ENCODE measurements at places on chromosomes 13 and 19. TPM values are rescaled to one million over a fixed set of nuclear protein-coding genes. Genes with fewer than 3 reads are reported as not detected.

DNA sequence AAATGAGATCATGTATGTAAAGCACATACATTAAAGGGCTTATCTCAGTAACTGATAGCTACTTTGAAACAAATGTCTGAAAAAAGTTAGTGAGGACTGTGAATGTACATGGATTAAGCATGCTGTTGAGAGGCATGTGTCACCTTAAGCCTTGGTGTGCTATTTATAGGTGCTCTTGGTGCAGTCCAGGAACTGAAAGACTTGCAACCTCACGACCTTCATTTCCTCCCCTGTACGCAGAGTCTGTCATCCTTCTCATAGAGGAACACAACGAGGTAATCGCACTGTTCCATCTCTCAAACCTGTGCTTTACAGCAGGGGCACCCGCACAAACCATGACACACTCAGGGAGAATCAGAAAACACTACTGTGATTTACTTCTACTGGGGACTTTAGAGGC, 65.6 kb downstream of the UFM1 start:
- DNase-seq, result peak; percentile 23

- peak; percentile 91 for DNase-seq
Observed at GRCh38 chr13:48828962-48829411, 146.7 kb upstream of the FNDC3A start.

DNA sequence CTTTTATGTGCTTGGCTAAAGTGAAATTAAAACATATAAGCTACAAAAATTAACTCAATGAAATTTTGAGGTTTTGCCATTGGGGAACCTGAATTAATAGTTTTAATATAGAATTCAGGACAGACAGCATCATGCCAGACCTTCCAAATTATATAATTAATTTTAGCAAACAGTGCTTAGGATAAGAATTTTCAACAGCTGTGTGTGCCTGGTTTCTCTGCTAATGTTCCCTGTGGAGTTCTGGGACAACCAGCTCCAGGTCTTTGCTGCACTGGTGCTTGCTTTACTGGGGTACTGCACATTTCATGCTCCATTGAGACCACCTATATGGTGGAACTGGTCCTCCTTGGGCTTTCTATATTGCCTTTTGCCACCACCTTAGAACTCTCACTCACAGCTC, 199.5 kb downstream of the NDFIP2 start:
- no peak for DNase-seq

GRCh38 chr13:64871742-64872141, 2358.4 kb downstream of the PCDH9 start:
- DNase-seq, result no peak

DNA sequence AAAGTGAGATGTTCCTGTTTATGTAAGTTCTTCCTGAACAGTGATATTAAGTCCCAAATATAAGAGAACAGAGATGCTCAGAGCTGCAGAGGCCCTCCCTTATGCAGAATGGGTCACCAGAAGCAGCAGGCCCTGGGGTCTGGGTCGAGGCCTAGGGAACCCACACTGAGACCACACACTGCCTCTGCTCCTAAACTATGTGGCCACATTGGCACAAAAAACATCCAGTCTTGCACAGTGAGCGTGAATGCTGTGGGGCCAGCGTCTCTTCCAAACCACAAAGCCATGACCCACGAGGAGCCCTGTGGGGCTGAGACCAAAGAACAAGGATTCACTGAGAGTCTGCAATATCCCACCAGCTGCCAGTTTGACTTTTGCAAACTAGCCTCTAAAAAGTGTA, 23.6 kb downstream of the PROZ start:
- DNase-seq, result no peak

DNA sequence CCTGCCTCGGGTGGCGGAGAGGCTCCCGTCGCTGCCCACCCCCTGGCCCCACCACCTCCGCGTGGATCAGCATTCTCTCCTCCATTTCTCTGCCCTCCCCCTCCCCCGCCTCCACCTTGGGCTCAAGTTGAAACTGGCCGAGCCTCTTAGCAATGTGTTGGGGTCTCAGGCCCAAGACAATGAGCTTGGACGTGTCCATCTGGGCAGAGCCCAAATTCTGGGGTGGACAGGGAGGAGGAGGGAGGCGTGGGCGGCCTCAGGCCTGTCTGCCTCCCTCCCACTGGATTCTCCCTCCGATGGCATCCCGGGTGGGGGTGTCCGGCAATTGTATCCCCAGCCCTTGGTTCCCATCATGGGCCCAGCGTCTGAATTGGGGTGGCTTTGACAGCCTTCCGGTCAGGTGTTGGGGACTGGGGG, 1.2 kb downstream of the CELF5 start:
- no peak for DNase-seq

- DNase-seq, result no peak
Observed at GRCh38 chr13:41018602-41018948, 541 bp downstream of the ELF1 start.

- no peak for DNase-seq
Observed at GRCh38 chr19:33960566-33960965, 163.9 kb downstream of the KCTD15 start.

DNA sequence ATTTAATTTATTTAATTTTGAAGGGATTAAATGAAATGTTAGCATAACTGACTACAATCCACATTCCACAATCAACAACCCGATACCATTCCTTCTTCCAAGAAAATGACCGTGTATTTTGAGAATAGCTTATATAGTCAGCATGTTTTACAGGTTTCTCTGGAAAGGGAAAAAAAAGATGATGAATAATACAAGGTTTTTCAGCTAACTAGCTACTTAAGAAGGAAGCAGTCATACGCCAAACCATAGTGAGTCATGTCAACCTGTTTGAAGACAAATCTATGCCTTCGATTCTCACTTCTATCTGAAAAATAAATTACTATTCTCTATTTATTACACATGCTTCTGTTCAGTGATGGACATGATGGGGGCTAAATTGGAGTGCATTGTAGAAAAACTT, 258.6 kb downstream of the EFNB2 start:
- peak; percentile 57 for DNase-seq

GRCh38 chr13:77599351-77599750, 63.8 kb downstream of the SCEL start:
- peak; percentile 7 for DNase-seq

DNA sequence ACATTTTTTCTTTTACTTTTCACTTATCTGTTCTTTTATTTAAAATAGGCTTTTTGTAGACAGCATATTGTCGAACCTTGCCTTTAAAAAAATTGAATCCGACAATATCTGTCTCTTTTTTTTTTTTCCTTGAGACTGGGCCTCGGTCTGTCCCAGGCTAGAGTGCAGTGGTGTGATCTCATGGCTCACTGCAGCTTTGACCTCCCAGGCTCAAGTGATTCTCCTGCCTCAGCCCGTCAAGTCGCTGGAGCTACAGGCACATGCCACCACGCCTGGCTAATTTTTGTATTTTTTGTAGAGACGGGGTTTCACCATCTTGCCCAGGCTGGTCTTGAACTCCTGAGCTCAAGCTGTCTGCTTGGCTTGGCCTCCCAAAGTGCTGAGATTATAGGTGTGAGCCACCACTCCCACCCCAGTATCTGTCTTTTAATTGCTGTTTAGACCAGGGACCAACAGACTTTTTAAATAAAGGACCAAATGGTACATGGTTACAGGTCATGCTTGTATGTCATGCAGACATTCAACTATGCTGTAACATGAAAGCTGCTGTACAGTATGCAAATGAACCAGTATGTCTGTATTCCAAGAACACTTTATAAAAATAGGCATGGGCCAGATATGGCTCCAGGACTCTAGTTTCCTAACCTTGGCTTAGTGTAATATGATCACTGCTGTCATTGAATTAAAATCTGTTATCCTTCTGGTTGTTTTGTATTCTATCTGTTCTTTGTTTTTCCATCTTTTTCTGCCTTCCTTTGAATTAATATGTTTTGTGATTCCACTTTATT, 80.3 kb downstream of the GJA3 start:
- DNase-seq, result no peak

- peak; percentile 13 for DNase-seq
Observed at GRCh38 chr13:62337109-62337880, 921.6 kb upstream of the PCDH20 start.

SOHLH2 gene
- total RNA-seq, result 0.69 TPM

SUPT20H gene
- 61.5 TPM for total RNA-seq

PRSS57 gene
- not detected for total RNA-seq

BEST2 gene
- total RNA-seq, result not detected

Data from renal cortical epithelial cell (primary cell).